ENCODE measurements at places on chromosomes 6 and 20.

GRCh38 chr6:119256978-119257462, 92.5 kb downstream of the MAN1A1 start:
- DNase-seq, result no peak

GRCh38 chr6:35973670-35974222, 50.7 kb downstream of the SLC26A8 start:
- peak; percentile 6 for DNase-seq

- no peak for DNase-seq
Measured at GRCh38 chr6:32980488-32981038, 12.2 kb downstream of the BRD2 start.

DNA sequence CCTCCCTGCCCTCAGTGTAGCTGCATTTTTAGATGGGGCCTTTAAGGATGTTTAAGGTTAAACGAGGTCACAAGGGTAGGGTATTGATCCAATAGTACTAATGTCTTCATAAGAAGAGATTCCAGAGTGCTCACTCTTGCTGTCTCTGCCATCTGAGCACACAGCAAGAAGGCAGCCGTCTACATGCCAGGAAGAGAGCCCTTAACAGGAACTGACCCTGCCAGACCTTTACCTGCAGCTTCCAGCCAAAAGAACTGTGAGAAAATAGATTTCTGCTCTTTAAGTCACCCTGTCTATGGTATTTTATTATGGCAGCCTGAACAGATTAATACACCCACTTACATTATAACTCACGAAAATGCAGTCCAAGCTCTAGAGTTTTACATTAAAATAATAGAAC, 685.3 kb upstream of the MARCKS start:
- DNase-seq, result no peak

GRCh38 chr20:64139199-64140060, 24.8 kb upstream of the MYT1 start:
- DNase-seq, result no peak

- DNase-seq, result no peak
Measured at GRCh38 chr6:44524476-44525227, 137.1 kb downstream of the CDC5L start.

- no peak for DNase-seq
Measured at GRCh38 chr6:120005292-120005976, 655.9 kb upstream of the MAN1A1 start.

DNA sequence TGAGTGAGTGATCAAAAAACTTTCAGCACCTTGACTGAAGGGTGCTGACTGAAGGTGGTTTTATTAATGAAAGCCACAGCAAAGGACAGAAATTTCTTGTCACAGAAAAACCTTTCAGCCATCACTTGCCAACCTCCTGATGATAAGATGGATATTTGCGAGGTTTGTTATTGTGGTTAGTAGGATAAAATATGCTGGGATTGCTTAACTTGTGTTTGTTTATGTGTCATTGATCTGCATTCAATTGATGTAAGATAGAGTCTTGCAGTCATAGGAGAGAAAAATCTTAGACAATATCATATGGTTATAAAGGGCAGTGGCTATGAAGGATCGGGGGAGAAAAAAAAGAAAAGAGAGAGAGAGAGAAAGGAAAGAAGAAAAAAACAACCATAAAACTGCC, 1.2 kb downstream of the TSBP1 start:
- DNase-seq, result peak; percentile 35

GRCh38 chr6:37260444-37260843, 2.5 kb upstream of the TMEM217 start:
- no peak for DNase-seq

- no peak for DNase-seq
Measured at GRCh38 chr20:50477239-50477872, 32.8 kb upstream of the PTPN1 start.

DNA sequence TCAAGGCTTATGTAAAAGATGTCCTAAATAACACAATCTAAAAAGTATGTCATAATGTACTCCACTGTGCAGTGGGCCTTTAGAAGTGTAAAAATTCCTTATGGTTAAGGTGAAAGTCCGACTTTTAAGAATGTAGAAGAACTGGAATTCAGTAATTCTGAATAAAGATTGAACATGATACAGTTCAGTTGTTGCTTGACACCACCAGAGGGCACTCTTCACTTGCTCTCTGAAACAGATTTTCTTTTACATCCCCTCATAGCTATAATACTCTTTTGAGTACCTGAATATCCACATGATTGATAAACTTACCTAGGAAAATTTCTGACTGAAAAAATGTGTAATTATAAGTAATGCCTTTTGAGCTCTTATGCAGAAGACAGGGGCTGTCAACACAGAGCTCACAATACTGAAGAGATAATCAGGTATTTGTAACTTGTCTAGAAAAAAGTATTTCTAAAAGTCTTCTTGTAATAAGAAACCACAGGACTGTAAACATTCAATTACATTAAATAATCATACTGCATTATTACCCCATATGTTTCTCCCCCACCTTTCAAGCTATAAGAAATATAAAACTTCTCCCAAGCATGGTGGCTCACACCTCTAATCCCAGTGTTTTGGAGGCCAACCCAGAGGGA, 92.1 kb downstream of the POPDC3 start:
- peak; percentile 61 for DNase-seq

- DNase-seq, result no peak
Measured at GRCh38 chr6:138289739-138290138, 71.4 kb upstream of the PBOV1 start.

- no peak for DNase-seq
Measured at GRCh38 chr20:5539691-5540090, 210.5 kb upstream of the SHLD1 start.

- peak; percentile 38 for DNase-seq
Measured at GRCh38 chr6:46491628-46492547, 639 bp upstream of the RCAN2 start.

GRCh38 chr20:18754030-18754652, 59.4 kb upstream of the SCP2D1 start:
- no peak for DNase-seq
